Activated naive CD4-positive, alpha-beta T cell treated with anti-CD3 and anti-CD28 coated beads, Interleukin-2, amount 50 U/mL, for 72 hours (primary cell): ENCODE measurements at places on chromosomes 6 and 20. TPM values are rescaled to one million over a fixed set of nuclear protein-coding genes. Genes with fewer than 3 reads are reported as not detected.

GRCh38 chr20:25269057-25269832, 21.4 kb downstream of the PYGB start:
- DNase-seq, result no peak

DNA sequence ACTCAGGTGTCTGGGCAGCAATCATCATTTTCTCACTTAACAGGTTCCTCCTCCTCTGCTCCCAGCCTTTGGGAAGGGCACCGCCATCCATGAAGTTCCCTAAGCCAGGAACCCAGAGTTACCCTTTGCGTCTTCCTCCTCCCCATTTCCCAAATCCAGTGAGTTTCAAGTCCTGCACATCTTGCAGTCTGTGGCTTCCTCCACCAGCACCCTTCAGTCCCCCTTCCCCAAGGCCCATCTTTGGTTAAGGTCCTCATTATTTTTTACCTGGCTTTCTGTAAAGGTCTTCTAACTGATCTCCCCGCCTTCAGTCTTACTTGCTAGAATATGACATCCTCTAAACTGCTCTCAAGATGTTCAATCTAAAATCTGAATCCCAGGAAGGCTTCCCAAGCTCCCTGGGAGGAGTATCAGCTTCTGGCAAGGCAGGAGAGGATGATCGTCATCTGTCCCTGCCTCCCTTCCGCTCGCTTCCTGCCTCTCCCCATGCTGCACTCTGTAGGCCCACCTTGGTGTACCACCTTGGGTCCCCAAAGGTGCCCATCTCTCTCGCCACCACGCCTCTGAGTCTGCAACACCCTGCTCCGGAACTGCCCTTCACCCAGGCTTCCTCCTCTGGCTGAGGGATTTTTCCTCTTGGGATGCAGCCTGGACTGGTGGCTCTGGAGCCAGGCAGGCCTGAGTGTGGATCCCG, 11.4 kb upstream of the DUSP22 start:
- no peak for DNase-seq

DNA sequence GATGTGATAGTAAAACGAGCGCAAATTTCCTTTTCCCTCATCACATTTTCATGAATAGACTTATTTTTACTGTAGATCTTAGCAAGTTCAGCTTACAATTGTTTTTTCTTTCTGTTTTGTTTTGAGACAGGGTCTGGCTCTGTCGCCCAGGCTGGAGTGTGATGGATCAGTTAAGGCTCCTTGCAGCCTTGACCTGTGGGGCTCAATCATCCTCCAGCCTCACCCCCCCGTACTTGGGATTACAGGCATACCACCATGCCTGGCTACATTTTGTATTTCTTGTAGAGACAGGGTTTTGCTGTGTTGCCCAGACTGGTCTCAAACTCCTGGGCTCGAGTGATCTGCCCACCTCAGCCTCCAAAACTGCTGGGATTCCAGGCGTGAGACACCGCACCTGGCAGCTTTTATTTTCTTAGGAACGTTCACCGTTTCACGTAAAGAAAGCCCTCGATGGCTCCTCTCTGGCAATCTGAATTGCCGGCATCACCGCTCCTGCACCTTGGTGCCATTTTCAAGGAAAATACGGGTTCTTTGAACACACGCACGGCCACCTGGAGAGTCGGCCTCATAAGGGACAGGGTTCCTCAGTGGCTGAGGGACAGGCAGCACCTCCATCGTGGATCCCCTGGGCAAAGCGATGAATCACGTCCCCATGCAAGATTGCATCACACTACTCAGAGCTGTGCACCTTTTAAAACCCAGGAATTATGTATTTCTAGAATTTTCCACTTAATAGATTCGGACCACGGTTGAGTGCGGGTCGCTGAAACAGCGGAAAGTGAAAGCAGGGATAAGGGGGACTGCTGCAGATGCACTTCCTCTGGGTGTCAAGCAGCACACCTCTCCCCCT, 78.7 kb downstream of the IRF4 start:
- no peak for DNase-seq

- DNase-seq, result no peak
These were observed 4.3 kb downstream of the PROCR start for GRCh38 chr20:35176132-35176531.

GRCh38 chr6:124857746-124858145, 104.5 kb upstream of the RNF217 start:
- DNase-seq, result no peak

- no peak for DNase-seq
These were observed 488.5 kb upstream of the MAP3K7 start for GRCh38 chr6:91075244-91075976.

DNA sequence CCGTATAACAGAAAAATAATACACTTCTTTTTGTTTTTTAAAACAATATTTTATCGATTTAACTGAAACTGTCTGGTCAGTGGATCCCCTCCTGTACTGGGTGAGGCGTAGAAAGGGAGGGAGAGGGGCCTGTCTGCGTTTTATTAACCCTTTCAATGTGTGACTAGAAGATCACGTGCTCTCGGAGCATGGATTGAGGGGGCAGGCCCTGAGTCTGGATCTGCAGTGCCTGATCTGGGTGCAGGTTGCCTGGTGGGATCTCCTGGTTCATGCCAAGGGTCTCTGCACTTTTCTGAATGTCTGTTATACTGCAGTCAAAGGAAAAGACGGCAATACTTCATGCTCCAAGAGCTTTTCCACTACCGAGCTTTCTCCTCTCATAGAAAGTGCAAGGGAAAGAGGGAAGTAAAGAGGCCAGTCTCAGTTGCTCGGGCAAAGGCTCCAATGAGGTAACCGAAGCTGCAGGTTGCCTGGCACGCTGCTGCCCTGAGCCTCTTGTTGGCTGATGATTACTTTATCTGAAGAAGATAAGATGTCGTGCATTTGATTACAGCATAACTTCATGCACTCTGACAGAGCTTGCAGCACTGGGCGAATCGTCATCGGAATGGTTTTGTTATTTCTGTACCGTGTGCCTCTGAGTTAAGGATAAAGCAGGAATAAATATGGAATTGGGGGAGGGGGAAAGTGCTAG, 167.5 kb upstream of the PMEPA1 start:
- DNase-seq, result no peak

DNA sequence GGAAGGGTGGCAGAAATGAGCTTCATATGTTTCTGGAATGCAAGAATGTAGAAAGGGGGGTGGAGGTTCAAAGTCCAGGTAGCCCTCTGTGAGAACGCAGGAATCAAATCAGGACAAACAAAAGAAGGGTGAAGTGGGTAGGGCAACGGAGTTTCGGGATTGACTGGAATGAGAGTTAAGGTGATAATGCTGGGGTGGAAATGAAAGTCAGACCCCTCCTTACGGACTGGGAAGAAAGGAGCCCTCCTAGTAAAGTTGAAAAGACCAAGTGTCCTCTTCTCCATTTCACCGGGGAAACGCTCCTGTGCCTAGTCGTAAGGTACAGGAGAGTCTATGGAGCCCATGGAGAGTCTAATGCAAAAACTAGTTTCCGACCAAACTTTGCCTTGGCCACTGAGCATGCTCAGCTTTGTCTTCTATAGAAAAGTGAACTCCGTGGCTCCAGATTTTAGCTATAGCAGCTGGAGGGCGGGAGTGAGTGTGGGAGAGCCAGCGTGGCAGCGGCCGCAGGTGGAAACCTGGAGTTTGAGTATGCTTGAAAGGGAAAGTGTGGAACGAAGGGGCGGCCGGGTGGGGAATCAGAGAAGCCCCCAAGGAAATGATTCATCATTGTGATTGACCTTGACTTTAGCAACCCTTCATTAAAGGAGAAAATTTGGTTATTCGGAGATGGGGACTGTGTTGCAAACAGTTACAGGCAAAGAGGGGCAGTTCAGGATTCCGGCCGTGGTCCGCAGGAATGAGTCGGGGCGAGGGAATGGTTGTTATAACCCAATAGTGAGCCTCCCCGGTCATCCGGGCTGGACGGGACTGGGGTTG, 1.3 kb upstream of the LRRC1 start:
- DNase-seq, result no peak

DNA sequence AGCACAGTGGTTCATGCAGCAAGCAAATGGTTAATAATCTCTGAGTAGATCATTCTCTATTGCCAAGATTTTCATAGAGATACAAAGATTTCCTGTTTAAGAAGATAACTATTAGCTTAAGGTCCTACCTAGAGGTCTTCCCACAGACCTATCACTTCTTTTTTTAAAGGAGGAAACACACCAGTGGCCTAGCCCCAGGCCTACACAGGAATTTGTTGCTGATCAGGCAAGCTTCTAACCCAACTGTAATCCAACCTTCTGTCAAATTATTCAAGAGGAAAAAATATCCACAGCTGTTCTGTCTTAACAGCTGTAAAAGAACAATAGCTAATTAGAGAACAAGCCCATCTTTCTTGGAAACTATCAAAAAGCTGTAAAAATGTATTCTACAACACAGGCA, 332.8 kb downstream of the BTBD9 start:
- no peak for DNase-seq

DNA sequence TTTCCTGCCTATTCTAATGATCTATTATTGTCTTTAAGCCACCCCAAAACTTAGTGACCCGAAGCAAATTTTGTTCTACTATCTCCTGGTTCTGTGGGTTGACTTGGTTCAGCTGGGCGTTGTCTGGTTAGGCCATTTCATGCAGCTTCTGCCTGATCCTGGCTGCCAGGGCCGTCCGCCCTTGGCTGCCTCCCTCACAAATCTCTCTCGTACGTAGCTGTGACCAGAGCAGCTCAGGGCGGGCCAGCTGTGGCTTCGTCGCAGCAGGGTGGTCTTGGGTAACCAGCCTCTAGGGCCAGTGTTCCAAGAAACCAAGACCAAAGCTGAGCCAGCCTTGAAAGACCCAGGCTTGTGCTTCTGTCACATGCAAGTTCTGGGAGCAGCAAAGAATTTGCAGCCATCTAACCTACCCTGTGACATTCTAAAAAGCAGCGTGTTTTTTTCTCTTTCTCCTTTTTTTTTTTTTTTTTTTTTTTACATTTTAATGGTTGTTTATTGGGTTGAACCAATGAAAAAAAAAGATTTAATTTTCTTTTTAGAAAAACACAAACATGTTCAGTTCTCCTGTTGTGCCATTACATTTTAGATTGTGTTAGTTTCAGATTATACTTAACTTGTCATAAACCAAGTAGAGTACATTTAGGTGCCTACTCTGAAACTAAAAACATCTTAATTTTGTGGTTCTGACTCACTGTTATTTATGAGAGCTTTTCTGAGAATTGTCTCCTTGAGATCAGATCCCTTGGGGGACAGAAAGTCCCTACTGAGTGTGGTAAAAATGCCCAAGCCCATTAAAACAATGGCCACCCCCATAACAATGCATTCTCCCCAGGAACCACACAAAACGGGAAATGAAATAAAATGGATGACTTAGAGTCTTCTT, 83.9 kb downstream of the ZDHHC14 start:
- DNase-seq, result peak; percentile 27

GRCh38 chr6:150510576-150510975, 89.1 kb upstream of the PLEKHG1 start:
- DNase-seq, result no peak

- DNase-seq, result peak; percentile 80
These were observed 2.1 kb downstream of the SOX12 start for GRCh38 chr20:327186-328026.

- DNase-seq, result no peak
These were observed 130.0 kb downstream of the AGPAT4 start for GRCh38 chr6:161143663-161144430.

DNA sequence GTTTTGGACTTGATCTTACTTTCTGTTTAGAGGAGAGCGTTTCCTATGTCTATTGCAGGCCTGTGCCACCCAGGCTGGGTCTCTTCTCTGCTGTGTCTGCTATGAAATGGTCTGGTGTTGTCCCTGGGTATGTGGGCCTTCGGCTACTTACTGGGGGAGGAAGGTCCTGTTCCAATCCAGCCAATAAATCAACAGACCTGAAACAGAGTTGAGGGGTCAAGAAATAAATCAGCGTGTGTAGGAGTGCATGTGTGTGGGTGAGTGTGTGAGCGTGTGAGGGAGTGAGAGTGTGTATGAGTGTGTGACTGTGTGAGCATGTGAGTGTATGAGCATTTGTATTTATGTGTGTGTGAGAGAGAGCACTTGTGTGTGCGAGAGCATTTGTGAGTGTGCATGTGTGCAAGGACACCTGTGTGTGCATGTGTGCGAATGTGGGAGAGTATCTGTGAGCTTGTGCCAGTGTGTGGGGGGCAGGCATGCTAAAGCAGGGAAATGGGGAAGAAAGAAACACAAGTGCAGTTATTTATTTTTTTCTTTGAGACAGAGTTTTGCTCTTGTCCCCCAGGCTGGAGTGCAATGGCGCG, 86.3 kb upstream of the PMEPA1 start:
- no peak for DNase-seq

GRCh38 chr6:3913077-3913957, 64.1 kb downstream of the FAM50B start:
- no peak for DNase-seq

DNA sequence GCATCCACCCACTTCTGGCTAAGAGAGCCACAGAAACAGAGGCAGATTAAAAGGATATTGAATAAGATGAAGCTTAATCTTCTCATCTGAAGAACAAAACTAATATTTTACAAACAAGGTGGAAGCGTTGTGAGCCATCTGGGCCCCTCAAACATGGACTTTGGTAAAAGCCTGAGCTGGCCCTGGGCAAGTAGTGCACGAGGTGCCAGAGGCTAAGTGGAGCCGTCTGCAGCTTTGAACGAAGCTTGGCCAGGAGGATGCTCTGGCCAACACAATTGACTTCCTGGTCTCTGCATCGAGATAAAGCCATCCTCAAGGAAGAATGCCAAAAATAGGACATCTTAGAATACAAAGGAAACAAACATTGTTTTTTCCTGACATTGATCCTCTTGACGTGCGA, 53.2 kb upstream of the PLEKHG1 start:
- no peak for DNase-seq

DNA sequence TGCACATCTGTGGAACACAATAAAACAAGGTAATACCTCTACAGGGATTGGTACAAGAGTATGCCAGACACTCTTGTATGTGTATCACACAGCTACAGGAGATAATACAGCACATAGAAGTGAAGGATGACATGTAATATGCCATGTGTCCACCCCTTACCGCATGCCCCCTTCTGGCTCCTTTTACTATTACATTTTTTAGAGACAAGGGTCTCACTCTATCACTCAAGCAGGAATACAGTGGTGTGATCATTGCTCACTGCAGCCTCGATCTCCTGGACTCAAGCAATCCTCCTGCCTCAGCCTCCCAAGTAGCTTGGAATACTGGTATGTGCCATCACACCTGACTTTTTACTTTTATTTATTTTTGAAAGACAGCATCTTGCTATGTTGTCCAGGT, 4.2 kb upstream of the NCR3 start:
- DNase-seq, result no peak

DNA sequence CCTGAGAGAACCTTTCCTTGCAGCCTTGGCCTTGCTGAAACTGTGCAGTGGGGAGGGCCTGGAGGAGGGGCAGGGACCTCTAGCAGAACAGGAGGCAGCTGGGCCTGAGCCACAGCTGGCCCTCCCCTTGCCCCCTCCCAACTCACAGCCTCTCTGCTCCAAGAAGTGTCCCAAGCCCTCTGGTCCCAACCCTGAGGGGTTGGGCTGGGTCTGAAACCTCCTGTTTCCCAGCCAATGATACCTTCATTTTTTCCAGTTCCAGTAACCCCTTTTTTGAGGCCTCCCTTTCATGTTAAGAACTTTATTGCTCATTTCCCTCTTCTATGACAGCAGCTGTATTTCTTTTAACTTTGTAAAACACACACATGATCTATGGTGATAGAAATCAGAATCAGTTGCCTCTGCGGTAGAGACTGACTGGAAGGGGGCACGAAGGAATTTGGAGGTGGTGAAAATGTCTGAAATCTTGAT, 17.9 kb upstream of the ARMC12 start:
- peak; percentile 60 for DNase-seq

GRCh38 chr6:151690303-151690702, 117.2 kb upstream of the ESR1 start:
- DNase-seq, result no peak

Gene GSTA1
- total RNA-seq, result not detected

Gene TRIM10
- 0.70 TPM for total RNA-seq

Gene RNF182
- not detected for total RNA-seq

Gene CD93
- total RNA-seq, result 0.41 TPM
